Karpas-422 (cell line): ENCODE measurements at places on chromosomes 13 and 19. TPM values are rescaled to one million over a fixed set of nuclear protein-coding genes. Genes with fewer than 3 reads are reported as not detected.

The SPRYD7 gene
- 7.0 and 14.1 TPM in 2 replicates for total RNA-seq

The RASIP1 gene
- not detected in 2 replicates for total RNA-seq

The RPL18 gene
- 3,031 and 4,148 TPM in 2 replicates for total RNA-seq

The OLFM2 gene
- total RNA-seq = not detected in 2 replicates

The DIRAS1 gene
- total RNA-seq = not detected in 2 replicates

The LAIR1 gene
- total RNA-seq = 0.15 and 0.61 TPM in 2 replicates

The NEK5 gene
- total RNA-seq = not detected in 2 replicates

The LIM2 gene
- not detected in 2 replicates for total RNA-seq

- no peaks in the 10 kb centered on the region for H3K4me1 ChIP-seq
- H3K4me3 ChIP-seq = no peak overlapping the region
- no peaks in the 10 kb centered on the region for H3K27me3 ChIP-seq
- H3K36me3 ChIP-seq = no peaks in the 10 kb centered on the region
- no peak overlapping the region for H3K27ac ChIP-seq
- no peak for DNase-seq
Measured at GRCh38 chr13:98609756-98610155, 32.8 kb upstream of the STK24 start.

DNA sequence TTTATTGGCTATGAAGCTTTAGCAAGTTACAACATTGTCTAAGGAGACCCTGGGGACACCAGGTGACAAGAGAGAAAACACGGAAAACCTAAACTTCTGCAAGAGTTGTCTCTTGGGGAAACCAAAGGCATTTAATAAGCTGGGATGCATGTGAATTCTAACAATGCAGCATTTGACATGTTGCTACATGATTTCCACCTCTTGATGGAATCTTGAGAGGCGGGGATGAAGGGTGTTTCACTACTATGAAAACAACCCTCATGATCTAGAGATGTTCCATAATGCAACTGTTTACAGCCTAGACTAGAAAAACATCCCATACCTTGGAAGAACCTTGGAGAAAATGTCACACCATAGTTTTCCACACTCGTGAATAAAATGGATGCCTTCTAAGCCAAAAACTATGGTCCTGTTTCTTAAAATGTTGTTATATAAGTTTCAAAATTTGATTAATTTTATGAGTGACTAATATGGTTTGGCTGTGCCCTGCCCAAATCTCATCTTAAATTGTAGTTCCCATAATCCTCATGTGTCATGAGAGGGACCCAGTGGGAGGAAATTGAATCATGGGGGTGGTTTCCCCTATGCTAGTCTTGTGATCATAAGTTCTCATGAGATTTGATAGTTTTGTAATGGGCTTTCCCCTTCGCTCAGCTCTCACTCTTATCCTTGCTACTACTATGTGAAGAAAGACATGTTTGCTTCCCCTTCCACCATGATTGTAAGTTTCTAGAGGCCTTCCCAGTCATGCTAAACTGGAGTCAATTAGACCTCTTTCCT, 164.6 kb downstream of the TNFSF13B start:
- H3K36me3 ChIP-seq = no peaks in the 10 kb centered on the region; the same call in 1 of the 2 replicates
- DNase-seq = no peak
- no peaks in the 10 kb centered on the region for H3K4me1 ChIP-seq

- H3K4me3 ChIP-seq = no peak overlapping the region
- no peak overlapping the region for H3K27ac ChIP-seq
- no peaks in the 10 kb centered on the region for H3K4me1 ChIP-seq
- no peaks in the 10 kb centered on the region for H3K27me3 ChIP-seq
- no peaks in the 10 kb centered on the region for H3K36me3 ChIP-seq
- DNase-seq = no peak
Measured at GRCh38 chr13:37656247-37656940, 57.8 kb upstream of the POSTN start.

GRCh38 chr19:37706052-37706605, 13.4 kb downstream of the ZNF607 start:
- H3K4me3 ChIP-seq = no peak overlapping the region
- no peaks in the 10 kb centered on the region for H3K4me1 ChIP-seq
- H3K36me3 ChIP-seq = peaks cover 87% of the 10 kb centered on the region
- H3K27me3 ChIP-seq = no peaks in the 10 kb centered on the region
- H3K27ac ChIP-seq = no peak overlapping the region

- H3K4me3 ChIP-seq = no peak overlapping the region
- no peaks in the 10 kb centered on the region for H3K27me3 ChIP-seq
- H3K36me3 ChIP-seq = no peaks in the 10 kb centered on the region
- no peak for DNase-seq
Measured at GRCh38 chr13:70034286-70034685, 73.3 kb upstream of the ATXN8OS start.

DNA sequence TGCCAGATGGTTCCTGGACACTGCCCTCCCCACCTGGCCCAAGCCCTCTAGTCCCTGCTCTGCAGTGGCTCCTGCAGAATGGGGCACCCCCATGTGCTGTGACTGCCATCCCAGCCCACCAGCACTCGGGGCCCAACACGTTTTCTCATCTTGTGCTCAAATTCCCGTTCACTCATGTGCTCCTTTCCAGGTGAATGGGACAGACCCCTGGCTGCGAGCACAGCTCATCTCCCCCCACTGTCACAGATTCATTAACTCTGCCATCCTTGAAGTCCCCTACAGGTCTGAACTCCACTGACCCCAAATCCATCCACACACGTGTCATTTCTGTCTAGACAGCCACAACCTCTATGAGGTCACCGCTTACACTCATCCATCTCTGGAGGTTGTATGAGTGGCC, 23.6 kb downstream of the TUBA3C start:
- H3K4me1 ChIP-seq = no peaks in the 10 kb centered on the region
- H3K27ac ChIP-seq = no peak overlapping the region
- no peaks in the 10 kb centered on the region for H3K27me3 ChIP-seq
- DNase-seq = no peak
- H3K4me3 ChIP-seq = no peak overlapping the region
- no peaks in the 10 kb centered on the region for H3K36me3 ChIP-seq

GRCh38 chr13:70042193-70042592, 65.4 kb upstream of the ATXN8OS start:
- no peaks in the 10 kb centered on the region for H3K27me3 ChIP-seq
- no peak overlapping the region for H3K27ac ChIP-seq
- H3K4me1 ChIP-seq = no peaks in the 10 kb centered on the region
- no peak overlapping the region for H3K4me3 ChIP-seq

DNA sequence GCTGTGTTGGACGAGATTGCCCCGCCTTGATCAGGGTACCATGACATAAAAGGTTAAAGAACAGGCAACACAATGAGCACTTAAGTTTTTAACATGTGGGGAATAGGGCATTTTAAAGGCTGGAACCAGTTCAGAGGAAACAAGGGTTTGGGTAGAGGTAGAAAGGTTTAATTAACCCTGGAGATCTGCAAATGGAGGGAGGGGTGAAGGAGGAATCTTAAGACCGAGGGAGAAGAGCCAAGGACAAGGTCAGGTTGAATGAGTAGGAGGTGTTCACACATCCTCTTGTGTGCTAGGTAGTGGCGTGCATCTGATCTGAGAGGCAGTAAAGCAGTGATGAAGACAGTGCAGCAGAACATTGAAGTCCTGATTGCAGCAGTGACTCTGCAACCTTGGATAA, 28.5 kb downstream of the SKA3 start:
- DNase-seq = no peak
- H3K36me3 ChIP-seq = peaks cover 29% of the 10 kb centered on the region; the same call in 1 of the 2 replicates
- no peak overlapping the region for H3K4me3 ChIP-seq
- no peaks in the 10 kb centered on the region for H3K27me3 ChIP-seq
- H3K4me1 ChIP-seq = peaks cover 11% of the 10 kb centered on the region

DNA sequence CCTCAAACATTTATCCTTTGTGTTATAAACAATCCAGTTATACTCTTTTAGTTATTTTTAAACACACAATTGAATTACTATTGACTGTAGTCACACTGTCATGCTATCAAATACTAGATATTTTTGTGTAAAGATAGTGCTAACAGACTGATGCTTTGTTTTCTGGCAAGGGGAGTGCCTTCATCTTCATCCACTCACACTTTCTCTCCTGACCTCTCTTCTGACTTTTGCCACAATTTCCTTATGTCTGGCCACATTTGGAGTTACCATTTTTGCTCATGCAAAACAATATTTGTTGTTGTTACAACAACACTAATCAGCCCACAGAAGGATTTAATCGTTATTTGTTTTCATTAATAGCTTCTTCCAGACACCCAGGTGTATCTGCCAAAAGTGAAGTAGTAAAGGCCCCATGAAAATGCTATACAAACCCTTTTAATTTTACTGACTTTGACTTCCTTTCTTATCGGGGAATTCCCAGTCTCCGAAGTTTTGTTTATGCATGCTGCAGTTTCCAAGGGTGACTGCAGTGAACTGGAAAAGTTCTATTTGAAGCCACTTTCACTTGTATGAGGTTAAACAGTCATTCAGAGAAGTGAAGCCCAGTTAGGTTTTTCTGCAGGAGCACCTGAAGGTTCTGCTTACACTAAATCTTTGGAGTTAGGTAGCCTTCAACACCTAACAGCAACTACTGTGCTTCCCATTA, 66.1 kb upstream of the FRY start:
- H3K27me3 ChIP-seq = no peaks in the 10 kb centered on the region
- no peaks in the 10 kb centered on the region for H3K36me3 ChIP-seq
- DNase-seq = no peak
- no peaks in the 10 kb centered on the region for H3K4me1 ChIP-seq
- no peak overlapping the region for H3K4me3 ChIP-seq

DNA sequence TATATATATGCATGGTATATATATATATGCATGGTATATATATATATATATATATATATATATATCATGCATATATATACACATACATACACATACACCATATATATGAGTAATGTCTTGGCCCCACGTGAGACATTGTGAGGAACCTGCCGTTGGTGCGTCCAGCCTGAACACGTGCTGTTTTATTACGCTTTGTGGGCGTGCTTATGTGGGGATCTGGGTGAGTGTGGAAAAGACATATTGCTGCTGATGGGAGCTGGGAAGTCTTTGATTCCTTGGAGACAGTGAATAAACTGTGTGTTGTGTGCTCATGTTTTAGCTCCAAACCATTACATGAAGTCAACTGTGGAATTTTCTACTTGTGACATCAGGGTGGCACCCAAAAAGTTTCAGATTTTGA, 28.9 kb downstream of the KCTD15 start:
- DNase-seq = no peak
- H3K36me3 ChIP-seq = no peaks in the 10 kb centered on the region
- no peaks in the 10 kb centered on the region for H3K27me3 ChIP-seq
- H3K4me1 ChIP-seq = no peaks in the 10 kb centered on the region
- no peak overlapping the region for H3K27ac ChIP-seq
- H3K4me3 ChIP-seq = no peak overlapping the region

GRCh38 chr19:50983625-50984292, at the start of gene KLK7:
TSS of gene KLK7 (minus strand) at chr19:50983917. CDS start at chr19:50982399, 1,518 bp downstream.
- H3K27me3 ChIP-seq = no peaks in the 10 kb centered on the region
- H3K4me3 ChIP-seq = no peak within 1 kb of the TSS
- no peaks in the 10 kb centered on the region for H3K4me1 ChIP-seq
- H3K36me3 ChIP-seq = no peaks in the 10 kb centered on the region
- DNase-seq = no peak

- H3K4me1 ChIP-seq = no peaks in the 10 kb centered on the region
- no peak for DNase-seq
- H3K27me3 ChIP-seq = no peaks in the 10 kb centered on the region
- no peak overlapping the region for H3K4me3 ChIP-seq
- no peak overlapping the region for H3K27ac ChIP-seq
- H3K36me3 ChIP-seq = no peaks in the 10 kb centered on the region
Measured at GRCh38 chr19:48856921-48857320, 11.5 kb downstream of the PLEKHA4 start.
